ENCODE measurements at places on chromosomes 3 and 15.

DNA sequence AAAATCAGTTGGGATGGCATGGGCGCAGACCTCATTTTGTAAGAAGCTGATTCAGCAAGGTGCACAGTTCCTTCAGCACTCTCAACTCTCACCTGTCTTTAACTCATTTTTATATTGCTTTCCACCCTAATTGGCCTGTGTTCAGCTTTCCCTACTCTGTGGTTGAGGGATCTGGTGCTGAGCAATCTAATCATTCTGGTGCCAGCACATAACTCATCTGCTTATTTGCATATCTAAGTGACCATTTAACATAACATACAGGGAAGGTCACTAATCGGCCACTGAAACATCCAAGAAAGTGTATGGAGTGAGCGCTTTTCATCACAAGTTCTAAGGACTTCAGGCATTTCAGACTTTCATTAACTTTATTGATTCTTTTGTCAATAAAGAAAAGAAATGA, 303.4 kb upstream of the ROPN1 start:
- no peak for DNase-seq

- no peak for DNase-seq
Measured at GRCh38 chr3:58518291-58518789, 18.6 kb downstream of the ACOX2 start.

DNA sequence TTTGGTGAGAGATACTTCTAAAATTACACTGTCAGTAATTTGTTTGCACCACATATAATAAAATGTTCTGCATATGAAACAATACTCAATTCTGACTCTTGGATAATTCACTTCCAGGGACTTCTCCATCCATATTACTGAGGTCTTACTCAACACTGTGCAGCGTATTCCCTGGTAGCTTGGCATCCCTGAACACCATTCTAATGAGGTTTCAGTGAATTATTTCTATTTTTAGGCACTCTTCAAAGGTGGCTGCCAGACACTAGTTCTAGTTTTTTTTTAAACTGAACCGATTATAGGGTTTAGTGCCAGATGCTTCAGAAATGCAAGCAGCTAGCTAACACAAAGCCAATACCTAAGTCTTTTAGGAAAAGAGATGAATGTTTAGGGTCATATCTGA, 283.3 kb downstream of the FEZF2 start:
- no peak for DNase-seq

- no peak for DNase-seq
Measured at GRCh38 chr3:99669879-99670555, 31.6 kb downstream of the COL8A1 start.

DNA sequence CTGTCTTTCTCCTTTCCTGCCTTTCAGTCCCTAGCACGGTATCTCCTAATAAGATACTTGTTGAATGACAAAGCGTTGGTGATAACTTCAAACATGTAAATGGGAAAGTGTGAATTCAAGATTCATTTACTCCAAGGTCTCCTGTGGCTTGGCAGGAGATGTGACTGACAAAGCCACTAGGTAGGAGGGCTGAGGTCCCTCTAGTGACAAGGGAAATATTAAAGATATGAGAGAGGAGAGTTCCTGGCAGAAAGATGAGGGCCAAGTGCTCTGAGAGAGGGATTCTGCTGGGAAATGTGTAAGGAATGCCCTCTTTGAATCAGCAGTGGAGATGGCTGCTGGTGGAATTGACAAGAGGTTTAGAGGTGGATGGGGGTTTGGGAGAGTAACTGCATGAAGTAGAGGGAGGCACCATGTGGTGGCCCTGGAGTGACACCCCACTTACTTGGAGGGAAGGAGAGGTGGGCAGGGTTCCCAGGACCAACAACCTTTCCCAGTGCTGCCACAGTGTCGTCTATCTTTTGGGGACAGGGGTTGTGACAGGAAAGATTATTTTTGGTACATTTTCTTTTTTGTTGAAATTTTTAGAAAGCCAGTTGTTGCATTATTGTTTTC, 43.0 kb upstream of the SCAANT1 start:
- DNase-seq, result no peak

DNA sequence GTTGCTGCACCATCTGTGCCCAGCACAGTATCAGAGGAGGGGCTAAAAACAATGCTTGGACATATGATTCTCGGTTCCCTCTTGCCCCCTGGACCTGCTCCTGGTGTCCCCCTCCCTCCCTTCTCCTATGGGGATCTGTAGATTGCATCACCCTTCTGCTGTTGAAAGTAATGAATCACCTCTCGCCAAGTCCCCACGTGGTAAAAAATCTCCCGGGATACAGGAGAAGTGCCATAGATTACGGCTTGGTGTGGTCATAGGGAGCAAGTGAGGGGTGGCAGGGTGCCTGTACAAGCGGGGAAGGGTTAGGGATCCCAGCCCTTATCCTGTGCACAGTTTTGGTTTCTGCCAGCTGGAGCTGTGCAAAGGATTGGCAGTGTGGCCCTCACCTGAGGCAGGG, 37.7 kb downstream of the AMOTL2 start:
- no peak for DNase-seq

DNA sequence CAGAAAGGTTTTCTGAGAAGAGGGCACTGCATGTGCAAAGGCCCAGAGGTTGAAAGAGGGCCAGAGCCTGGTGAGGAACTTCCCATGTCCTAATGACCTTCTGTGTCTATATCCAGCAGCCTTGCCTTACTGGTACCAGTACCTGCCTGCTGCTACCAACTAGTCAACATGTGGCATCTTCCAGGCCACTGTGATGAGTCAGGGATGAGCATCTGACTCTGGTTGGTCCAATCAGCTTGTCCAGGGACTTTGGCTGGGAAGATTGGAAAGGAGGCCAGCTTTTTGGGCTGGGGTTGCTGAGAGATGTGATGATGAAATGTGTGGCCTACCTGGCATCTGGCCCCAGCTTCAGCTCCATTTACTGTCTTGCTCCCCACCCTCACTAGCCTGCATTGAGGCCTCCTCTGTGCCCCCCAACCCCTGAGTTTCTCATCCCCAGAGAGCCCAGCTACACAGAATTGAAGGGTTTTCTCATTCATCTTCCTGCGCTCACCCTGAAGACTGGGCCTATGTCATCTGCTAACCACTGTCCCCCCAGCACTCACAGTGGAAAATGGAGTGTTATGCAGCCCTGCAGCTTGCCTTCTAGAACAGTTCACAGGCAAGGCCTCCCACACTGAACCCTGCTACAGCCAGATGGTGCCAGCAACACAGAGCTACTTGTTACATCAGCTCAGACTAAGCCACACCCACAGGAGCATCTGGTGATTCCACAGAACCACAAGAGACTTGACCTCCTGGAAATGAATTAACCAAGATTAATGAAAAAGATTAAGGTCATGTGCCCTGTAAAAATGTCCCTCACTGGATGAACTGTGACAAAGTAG, 1.3 kb upstream of the TWF2 start:
- DNase-seq, result peak; percentile 63

- no peak for DNase-seq
Measured at GRCh38 chr3:114400371-114400770, 106.5 kb downstream of the TIGIT start.

- DNase-seq, result no peak
Measured at GRCh38 chr3:12638105-12638504, 25.8 kb downstream of the RAF1 start.

- DNase-seq, result no peak
Measured at GRCh38 chr15:75031848-75032247, 8.5 kb downstream of the PPCDC start.

DNA sequence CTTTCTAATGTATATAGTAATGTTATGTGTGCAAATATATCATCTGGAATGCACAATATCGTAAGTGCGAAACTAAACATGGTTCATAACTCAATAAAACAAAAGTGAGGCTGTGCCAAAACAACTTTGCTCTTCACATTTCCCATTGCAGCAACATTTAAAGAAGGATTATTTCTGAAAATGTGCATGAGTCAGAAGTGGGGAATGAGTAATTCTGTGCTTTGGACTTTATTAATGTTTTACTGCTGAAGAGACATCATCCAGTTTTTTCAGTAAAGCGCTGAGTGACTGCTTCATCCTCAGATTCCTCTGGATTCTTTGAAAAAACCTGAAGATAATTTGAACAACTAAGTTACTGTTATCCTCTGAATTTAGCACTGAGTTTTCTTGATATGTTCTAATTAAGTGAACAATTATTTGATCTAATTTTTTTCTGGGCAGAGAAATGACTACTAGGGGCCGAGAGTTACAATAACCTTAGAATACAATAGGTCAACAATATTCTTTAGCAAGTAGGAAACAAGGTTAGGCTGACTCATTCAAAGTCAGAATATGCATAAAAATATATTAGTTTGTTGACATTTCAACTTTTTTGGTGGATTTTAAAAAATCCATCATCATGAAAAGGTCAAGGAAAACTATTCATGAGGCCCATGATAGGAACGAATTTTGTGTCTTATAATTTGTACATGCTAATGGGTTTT, 20.0 kb upstream of the PLCL2 start:
- DNase-seq, result no peak

DNA sequence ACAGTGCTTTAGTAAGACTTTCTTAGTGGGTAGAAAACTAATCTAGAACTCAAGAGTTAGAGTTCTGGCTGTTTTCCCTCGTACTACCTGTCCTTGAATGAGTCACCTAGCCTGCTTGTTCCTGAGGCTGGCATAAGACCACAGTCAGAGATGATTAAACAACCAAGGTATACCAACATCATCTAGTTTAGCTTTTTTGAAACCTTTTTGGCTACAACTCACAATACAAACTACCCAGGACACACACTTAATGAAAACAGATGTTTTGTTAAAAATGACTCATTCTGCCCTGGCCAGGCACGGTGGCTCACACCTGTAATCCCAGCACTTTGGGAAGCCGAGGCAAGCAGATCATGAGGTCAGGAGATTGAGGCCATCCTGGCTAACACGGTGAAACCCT, 4.6 kb downstream of the MCCC1 start:
- DNase-seq, result no peak

GRCh38 chr3:26229801-26230200, 392.8 kb upstream of the LRRC3B start:
- no peak for DNase-seq

DNA sequence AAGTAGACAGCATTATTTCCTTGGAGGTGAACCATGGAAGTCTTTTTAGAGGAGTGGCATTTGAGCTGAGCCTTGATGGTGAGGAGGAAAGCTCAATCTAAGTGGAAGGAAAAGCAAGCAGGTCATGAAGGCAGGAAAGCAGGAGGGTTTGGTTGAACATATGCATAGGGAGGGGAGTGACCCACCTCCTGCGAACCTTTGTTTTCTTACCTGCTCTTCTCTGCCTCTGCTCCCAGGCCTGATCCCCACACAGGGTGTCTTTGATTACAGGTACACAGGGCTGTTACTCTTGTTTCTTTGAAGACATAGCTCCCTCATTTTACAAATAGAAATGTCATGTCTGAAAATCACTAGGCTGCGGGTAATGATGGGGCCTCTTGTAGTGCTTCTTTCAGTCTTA, 248.1 kb upstream of the TPRG1 start:
- no peak for DNase-seq

DNA sequence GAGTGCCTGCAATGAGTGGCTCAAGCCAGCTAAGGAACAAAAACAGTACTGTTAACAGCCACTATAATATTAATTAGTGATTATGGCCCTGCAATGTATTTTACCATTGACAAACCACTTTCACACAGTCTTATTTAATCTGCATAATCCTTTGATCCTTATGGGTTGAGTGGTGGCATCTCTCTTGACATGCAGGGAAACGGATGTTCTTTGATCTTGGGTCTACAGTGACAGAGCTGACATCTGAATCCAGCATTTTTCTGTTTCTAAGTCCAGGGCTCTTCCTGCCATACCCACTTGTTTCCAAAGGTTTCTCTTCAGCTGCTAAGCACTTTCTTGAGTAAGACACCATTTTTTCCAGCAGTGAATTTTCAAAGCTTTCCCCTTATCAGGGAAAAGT, 277.7 kb upstream of the ROPN1 start:
- DNase-seq, result no peak

- DNase-seq, result no peak
Measured at GRCh38 chr3:173957646-173958045, 560.1 kb downstream of the NLGN1 start.

GRCh38 chr15:27906802-27907201, 192.3 kb downstream of the OCA2 start:
- no peak for DNase-seq

- DNase-seq, result no peak
Measured at GRCh38 chr3:65999606-66000005, 39.1 kb downstream of the MAGI1 start.

DNA sequence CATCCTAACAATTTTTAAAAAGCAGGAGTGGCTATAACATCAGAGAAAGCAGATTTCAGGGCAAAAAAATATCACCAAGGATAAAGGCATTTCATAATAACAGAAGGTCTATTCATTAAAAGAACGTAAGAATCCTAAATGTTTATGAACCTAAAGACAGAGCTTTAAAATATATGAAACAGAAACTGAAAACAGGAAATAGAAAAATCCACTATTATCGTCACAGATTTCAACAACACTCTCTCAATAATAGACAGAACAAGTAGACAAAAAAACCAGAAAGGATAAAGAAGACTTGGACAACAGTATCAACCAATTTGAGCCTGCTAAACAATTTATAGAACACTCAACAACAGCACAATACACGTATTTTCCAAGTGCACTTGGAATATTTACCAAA, 71.4 kb downstream of the FBXL22 start:
- peak; percentile 31 for DNase-seq

GRCh38 chr15:68465861-68466560, 34.0 kb upstream of the ITGA11 start:
- no peak for DNase-seq

DNA sequence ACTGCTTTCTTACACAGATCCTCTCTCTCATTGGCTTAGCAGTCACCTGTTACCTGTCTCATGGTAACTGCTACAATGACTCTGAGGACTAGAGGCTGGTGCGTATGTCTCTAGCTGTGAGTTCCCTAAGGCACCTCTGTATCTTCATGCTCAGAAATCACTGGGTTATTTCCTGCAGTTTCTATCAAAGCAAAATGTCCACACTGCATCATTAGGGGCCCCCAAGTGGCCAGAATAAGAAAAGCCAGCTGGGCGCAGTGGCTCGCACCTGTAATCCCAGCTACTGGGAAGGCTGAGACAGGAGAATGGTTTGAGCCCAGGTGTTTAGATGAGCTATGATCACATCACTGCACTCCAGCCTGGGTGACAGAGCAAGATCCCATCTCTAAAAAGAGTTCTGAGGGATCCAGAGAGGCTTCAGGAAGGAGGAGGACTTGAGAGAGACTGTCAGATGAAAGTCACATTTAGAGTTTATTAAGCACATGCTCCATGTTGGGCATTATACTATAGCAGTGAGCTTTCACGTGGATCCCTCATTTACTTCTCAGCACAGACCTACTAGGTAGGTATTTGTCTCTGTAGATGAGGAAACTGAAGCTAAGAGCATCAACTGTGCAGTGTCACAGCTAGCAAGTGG, 2.3 kb upstream of the VPS18 start:
- peak; percentile 26 for DNase-seq

GRCh38 chr3:4462369-4463040, 4.6 kb downstream of the SUMF1 start:
- no peak for DNase-seq

- DNase-seq, result no peak
Measured at GRCh38 chr3:59818033-59818918, 768.5 kb upstream of the CFAP20DC start.

- DNase-seq, result no peak
Measured at GRCh38 chr15:29203718-29204368, 65.8 kb downstream of the NSMCE3 start.

Data from CD4-positive, alpha-beta T cell treated with Interleukin-1 beta for 1 hour (primary cell).